ENCODE measurements at places on chromosomes 12 and 14.

DNA sequence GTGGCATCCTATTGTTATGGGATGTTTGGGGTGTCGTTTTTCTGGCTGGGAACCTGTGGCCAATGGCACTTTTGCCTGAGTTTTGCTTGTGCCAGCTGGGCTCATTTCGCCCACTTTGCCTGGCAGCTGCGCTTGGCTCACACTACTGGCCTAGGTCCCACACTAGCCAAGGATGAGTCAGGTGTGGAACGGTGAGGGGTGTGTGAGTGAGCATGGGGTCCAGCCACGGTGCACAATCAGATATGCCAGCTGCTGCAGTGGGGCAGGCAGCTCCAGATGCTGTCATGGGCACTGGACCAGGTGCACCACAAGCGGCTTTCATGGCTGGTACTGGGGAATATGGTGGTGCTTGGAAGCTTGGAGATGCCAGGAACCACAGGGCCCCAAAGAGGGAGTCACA lies 21.5 kb downstream of the TRHDE start:
- no peak for DNase-seq

- DNase-seq: no peak
These were observed 362.1 kb upstream of the STXBP6 start for GRCh38 chr14:25411781-25412757.

DNA sequence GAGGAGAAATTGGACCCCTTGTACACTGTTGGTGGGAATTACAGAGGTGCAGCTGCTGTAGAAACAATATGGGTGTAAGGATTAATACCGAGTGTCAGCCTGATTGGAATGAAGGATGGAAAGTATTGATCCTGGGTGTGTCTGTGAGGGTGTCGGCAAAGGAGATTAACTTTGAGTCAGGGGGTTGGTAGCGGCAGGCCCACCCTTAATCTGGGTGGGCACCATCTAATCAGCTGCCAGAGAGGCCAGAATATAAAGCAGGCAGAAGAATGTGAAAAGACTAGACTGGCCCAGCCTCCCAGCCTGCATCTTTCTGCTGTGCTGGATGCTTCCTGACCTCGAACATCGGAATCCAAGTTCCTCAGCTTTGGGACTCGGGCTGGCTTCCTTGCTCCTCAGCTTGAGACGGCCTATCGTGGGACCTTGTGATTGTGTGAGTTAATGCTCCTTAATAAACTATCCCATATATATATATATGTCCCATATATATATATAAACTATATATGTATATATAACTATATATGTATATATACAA lies 38.4 kb upstream of the PPP2R5C start:
- no peak for DNase-seq

- DNase-seq: no peak
These were observed 269.9 kb upstream of the MGAT4C start for GRCh38 chr12:86526060-86526595.

GRCh38 chr12:30784508-30784907 lies 29.8 kb upstream of the CAPRIN2 start:
- DNase-seq: no peak

DNA sequence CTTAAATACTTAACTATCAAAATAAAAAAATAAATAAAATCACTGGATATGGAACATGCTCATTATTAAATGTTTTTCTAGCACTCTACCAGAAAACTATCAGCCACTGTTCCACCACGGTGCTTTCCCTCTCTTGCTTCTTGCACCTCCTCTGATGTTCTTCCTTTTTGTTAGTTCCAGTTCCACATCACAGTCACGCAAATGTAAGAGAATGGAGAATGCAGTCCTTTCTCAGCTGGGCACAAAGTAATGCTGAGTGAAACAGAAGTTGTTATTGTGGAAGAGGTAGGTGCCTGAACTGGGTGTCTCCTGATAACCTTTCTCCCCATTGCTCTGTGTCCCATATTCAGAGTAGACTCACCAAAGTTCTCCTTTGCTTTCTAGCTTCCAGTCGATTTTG lies 1116.9 kb upstream of the TMEM132C start:
- no peak for DNase-seq

- DNase-seq: no peak
These were observed 64.8 kb upstream of the OVCH1 start for GRCh38 chr12:29562110-29562804.

DNA sequence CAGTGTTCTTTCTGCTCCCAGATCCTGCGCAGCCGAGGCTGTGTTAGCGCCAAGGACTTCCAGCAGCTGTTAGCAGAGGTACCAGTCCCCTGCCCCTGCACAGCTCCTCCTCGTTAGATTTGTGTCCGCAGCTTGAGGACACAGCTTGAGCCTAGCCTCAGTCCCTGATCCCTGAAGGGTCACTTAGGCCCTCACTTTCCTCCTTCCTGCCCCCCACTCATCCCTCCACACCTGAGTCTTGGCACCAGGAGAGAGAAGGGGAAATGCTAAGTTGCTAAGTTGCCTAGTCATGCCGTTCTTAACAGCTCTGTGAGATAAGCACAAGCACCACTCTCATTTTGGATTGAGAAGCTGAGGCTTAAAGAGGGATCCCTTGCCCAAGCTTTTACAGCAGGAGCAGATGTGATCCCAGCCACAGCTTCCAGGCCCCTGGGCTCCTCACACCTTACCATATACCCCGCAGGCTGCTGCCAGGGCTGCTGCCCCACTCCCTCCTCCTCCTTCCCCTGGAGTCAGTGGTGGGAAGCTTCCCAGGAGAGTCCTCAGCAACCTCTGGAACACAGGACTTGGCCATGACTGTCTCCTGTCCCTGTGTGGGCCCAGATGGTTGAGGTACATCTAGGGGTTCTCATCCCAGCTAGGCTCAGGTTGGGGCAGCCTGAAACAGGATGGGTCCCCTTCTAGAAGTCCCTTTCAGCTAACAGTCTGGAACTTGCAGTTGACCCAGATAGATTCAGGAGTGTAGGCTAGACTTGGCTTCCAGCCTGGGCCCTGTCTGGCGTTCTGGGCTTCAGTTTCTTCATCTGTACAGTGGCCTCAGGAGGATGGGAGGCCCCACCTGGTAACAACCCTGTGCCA lies 975 bp downstream of the OGFOD2 start:
- DNase-seq: no peak

DNA sequence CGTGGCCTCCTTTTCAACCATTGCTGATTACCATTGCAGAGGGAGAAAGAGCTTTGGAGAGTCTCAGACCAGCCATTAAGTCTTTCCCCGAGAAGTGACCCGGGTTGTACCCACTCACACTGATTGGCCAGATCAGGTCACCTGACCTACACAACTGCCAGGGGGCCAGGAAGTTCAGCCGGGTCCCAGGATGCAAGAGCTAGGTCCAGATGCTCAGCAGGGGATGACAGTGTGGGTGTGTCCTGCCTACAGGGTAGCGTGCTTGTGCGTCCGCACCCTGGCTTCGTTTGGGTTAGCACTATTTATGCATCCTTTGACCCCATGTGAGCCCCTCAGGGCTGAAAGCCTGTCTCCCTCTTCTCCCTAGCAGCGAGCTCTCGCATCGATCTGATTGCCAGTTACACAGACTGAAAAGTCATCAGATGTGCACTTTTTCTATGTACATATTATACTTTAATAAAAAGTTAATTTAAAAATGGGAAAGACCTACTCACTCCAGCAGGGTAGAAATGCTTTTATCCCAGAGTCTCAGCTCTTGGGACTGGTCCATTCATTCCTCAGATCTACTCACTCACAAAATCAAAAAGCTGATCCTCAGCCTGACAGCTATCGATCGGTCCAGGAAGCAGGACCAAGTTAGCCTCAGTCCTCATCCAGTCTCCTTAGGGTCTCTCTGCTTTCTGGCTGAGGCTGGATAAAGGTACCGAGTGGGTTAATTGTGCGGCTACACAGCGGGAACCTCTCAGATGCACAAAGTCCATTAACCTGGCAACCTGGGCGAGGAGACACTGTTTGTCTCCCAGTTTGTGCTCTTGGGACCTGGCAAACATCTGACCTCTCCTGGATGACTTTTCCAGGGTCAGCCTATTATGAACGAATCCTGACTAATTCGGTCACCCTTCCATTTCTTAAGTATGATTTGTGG lies 68.0 kb downstream of the SERPINA3 start:
- no peak for DNase-seq

DNA sequence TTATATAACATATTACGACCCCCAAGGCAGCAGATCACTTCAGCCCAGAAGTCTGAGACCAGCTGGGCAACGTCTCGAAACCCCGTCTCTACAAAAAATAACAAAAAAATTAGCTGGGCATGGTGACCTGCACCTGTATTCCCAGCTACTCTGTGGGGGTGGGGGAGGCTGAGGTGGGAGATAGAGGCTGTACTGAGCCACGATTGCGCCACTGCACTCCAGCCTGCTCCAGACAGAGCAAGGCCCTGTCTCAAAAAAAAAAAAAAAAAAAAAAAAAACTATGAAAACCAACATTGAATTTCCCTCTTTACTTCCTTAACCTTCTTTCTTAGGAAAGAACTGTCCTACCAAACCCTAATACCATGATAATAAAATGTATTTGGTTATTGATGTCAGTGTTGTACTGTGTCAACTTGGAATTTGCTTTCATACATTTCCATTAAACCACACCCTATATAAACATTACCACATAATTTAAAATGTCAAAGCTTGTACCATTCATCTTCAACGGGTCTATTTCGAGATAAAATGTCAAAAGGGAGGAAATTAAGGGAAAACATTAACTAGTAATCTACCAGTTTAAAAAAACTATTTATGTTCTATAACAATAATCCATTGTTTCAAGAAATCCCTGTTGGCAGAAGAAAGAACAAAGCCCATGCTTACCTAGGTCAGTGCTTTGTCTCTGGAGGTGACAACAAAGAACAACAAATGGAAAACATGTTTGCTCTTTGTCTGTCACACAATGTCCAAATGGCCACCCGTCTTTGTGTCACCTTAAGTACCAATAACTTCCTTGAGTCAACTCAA lies 17.4 kb downstream of the GALNT4 start:
- no peak for DNase-seq

- no peak for DNase-seq
These were observed 27.6 kb upstream of the HIP1R start for GRCh38 chr12:122807651-122808050.

DNA sequence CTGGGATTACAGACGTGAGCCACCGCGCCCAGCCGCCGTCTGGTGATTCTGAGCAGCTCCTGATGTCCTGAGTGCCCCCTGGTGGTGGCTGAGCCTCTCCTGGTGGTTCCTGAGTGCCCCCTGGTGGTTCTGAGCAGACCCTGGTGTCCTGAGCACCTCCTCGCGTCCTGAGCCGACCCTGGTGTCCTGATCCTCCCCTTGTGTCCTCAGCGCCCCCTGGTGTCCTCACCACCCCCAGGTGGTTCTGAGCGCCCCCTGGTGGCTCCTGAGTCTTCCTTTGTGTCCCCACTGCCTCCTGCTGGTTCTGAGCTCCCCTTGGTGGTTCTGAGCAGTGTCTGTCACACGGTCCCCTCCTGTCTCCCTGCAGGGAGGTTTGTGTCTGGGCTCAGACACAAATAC lies 1304.9 kb downstream of the TMEM121 start:
- peak; percentile 79 for DNase-seq

GRCh38 chr14:38056270-38056669 lies 151.4 kb upstream of the SSTR1 start:
- DNase-seq: no peak

GRCh38 chr14:28102001-28102400 lies 664.6 kb upstream of the FOXG1 start:
- DNase-seq: no peak

- DNase-seq: no peak
These were observed 11.1 kb upstream of the CNTN1 start for GRCh38 chr12:40681148-40681547.

- no peak for DNase-seq
These were observed 237.7 kb downstream of the GXYLT1 start for GRCh38 chr12:41907021-41907420.

DNA sequence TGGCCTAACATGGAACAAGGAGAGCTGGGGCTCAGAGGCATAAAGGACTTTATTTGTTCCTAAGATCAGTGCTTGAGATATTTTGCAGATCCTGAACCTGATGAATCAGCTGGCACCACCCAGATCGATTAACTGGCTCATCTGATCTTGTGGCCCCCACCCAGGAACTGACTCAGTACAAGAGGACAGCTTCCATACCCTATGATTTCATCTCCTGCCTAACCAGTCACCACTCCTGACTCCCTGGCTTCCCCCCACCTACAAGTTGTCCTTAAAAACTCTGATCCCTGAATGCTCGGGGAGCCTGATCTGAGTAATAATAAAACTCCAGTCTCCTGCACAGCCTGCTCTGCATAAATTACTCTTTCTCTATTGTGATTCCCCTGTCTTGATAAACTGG lies 5.1 kb downstream of the C12orf56 start:
- DNase-seq: peak; percentile 50

DNA sequence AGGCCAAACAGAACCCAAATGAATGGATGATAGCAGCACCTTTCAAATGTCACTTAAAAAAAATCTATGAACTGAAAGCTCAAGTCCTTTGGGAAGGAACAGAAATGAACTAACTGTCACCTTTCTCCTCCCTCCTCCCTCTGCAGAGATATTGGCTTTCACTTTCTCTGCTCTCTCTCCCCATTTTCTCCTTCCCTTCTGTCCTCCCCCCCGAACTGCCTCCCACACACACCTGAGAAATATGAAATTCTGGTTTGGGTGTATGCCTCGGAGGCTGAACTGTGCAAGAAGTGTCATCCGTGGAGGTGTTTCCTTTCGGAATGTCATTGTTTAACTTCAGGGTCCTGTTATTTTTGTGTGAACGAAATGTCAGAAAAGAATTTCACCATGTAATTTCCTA lies 87.8 kb downstream of the NEDD1 start:
- no peak for DNase-seq

DNA sequence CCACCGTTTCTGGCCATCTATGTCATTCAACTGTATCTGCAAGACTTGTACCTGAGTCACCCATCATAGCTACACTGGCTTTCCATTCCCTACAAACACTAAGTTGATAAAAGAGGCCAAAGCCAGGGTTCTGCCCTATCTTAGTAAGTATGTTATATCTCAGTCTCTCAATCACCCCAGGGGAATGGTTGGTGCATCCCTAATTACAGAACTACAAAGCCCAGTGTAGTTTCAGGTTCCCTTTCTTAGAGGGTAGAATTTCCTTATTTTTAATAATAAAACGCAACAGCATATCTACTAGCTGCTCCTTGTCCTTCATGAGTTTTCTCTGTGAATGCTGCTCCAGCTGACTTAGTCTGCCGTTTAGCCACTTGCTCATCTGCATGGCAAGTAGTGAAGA lies 57.6 kb downstream of the ST8SIA1 start:
- DNase-seq: no peak

- no peak for DNase-seq
These were observed 797.4 kb upstream of the FBXO33 start for GRCh38 chr14:40229676-40230075.
